ENCODE measurements at places on chromosomes 3 and 15.

DNA sequence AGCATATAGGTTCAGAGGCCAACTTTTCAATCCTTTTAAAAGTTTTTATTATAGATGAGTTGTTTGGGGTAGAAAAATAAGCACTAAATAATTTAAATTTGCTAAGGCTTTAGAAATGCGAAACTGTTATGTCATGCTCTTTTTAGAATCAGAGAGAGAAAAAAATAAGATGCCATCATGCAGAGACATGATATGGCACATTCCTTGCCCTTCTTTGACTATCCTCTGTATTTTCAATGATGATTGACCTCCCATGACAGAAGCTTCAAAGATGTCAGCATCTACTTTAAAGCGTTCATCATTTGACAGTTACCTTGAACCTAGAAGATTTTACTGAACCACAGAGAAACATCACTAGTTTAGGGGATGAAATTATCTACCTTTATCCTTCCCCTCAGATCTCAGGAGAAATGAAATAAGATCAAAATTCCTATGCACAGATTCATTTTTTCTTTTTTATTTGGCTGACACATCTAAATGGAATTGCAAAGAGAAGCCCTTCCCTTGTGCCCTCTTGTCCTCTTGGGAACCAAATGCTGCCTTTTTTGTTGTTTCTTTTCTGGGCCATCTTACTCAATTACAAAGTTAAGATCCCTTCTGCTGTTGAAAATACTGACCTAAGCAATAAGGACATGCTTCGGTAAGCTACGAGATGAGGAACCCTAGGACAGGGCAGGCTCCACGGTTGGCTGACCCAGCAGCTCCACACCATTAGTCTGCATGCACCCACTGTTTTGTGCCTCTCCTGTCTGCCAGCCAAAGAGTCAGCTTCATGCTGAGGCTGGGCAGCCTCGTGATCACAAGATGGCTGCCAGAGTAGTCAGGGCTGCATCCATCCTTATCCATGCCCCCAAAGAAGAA, 289.7 kb upstream of the TPM1 start:
- no peak for DNase-seq

GRCh38 chr3:122322095-122323075, 2.7 kb upstream of the CSTA start:
- DNase-seq: no peak

DNA sequence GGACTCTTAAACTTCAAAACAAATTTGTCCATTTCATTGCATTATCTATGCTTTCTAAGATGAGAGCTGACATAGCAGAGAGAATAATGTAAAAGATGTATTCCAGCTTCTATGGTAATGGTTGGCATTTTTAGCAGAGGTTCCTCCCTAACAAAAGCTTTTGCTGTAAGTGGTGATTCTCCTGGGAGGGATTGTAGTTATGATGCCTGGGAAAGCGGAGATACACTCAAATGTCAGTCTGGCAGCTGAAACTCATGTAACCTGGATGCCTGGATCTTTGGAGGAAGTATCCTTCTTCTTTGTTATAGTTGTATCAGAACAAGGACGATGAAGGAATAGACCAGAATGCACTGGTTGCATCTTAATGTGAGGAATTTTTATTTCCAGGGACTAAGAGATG, 7.5 kb downstream of the CHL1 start:
- DNase-seq: no peak

DNA sequence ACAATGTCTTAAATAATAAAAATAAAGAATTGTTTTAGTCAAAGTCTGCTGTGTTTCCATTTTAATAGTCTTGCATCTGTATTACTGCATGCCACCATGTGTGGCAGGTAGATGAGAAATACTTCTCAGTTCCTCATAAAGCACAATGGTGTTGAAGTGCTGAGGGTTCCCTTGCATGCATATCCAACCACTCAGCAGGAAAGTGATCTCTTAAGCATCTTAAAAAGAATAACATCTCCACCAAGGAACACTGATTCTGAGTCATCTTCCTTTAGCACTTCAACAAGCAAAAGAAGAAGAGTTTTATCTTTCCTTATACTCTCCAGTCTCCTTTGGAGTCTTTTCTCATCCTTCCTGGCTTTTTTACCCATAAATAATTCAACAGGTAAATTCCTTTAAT, 602.0 kb downstream of the TBL1XR1 start:
- DNase-seq: no peak

DNA sequence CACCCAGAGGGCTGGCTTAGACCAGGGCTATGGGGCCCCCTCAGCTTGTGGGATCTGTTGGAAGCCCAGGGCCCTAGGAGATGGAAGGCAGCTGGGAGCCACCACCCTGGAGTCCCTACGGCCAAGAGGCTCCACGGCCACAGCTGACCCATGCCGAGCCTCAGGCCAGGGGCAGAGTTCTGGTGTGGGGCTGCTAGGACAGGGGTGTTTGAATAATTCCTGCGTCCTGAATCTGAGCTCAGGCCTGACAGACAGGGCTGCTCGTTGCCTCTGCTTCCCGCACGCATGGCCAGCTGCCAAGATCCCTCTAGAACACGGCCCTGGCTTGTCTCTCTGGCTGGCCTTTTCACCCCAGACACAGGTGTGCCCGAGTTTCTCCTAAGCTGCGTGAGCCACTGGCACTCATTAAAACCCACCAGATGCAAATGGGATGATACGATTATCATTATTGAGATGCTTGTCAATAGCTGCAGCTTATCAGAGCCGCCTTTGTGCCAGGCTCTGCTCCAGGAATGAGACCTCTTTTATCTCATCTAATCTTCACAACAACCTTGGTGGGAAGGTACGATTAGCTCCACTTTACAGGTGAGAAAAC, 70.2 kb downstream of the EFCAB12 start:
- no peak for DNase-seq

- DNase-seq: no peak
Observed at GRCh38 chr3:141096981-141097380, 45.8 kb downstream of the SPSB4 start.

DNA sequence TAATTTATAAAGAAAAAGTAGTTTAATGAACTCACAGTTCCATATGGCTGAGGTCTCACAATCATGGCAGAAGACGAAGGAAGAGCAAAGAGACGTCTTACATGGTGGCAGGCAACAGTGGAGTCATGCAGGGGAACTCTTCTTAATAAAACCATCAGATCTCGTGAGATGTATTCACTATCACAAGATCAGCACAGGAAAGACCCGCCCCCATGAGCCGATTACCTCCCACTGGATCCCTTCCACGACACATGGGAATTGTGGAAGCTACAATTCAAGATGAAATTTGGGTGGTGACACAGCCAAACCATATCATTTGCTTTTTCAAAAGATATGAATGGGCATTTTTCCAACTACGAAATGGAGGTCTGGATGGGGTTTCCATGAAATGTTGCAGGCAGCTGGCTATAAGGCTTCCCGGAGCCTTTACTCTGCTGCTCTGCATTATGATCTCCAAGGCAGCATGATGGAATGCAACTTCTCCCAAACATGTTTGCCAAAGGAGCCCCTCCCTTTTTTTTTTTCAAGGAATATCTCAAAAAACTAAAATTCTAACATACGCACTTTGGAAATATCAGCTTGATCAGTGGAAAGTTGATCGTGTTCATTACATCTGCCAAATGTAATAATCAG, 189.7 kb downstream of the MEX3B start:
- no peak for DNase-seq

- no peak for DNase-seq
Observed at GRCh38 chr3:174548841-174549623, 310.1 kb upstream of the NAALADL2 start.

GRCh38 chr15:42163947-42164550, 7.6 kb upstream of the PLA2G4F start:
- no peak for DNase-seq

- DNase-seq: no peak
Observed at GRCh38 chr3:70607469-70607868, 295.0 kb upstream of the MDFIC2 start.

DNA sequence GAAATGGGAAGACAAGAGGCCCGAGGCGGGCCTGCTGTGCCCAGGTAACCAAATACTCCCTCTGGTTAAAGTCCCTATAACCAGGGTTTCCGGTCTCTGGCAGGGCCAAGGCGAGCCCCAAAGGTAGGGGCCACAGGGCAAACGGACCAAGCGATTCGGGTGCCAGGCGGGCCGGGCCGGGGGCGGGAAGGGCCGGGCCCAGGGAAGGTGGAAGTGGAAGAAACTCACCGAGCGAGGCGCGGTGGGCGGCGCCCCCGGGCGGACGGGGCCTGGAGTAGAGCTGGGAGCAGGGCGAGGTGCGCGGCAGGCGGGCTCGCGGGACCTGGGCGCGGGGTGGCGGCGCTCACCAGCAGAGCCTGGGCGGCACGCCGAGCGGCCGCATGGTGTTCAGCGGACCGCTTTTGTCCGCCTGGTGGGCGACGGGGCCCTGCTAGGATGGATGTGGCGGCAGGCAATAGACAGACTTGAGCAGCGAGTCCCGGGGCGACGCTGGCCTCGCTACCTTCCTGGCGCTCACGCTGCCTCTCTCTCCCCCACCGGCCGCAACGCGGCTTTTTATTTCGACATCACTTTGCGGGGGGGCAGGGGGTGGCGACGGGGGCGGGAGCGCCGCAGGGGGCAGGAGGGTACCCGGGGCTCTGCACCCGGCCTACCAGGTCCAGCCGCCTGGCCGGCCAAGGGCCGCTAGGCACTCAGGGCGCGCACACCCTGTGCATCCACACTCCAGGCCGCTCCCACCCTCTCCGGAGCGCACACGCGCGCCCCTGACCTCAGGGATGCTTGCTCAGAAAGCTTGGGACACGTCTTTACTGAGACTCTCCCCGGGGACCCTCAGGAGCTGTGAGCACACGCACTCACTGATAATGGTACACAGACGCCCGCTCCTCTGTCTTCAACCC, at the start of gene GATA2:
GATA2 (minus strand) TSS at position 531 of the 899 bp plus-strand sequence. CDS start 6,170 bp downstream, outside the sequence.
- DNase-seq: no peak

DNA sequence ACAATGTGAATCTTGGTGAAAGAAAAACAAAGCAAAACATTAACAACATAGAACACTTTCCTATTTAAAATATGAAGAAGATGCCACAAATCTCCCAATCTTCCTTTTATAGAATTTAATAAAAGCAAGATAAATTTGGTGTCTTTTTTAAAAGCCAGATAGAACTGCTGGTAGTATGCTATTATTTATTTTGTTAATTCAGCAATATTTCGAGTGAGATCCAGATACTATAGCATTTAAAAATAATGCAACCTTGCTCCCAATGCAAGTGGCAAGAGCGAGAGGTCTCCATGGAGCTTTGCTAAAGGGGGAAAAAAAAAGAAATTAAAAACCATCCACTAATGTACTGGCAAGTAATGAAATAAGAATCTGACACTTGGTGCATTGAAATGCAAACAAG, 121.8 kb downstream of the IL20RB start:
- DNase-seq: no peak

DNA sequence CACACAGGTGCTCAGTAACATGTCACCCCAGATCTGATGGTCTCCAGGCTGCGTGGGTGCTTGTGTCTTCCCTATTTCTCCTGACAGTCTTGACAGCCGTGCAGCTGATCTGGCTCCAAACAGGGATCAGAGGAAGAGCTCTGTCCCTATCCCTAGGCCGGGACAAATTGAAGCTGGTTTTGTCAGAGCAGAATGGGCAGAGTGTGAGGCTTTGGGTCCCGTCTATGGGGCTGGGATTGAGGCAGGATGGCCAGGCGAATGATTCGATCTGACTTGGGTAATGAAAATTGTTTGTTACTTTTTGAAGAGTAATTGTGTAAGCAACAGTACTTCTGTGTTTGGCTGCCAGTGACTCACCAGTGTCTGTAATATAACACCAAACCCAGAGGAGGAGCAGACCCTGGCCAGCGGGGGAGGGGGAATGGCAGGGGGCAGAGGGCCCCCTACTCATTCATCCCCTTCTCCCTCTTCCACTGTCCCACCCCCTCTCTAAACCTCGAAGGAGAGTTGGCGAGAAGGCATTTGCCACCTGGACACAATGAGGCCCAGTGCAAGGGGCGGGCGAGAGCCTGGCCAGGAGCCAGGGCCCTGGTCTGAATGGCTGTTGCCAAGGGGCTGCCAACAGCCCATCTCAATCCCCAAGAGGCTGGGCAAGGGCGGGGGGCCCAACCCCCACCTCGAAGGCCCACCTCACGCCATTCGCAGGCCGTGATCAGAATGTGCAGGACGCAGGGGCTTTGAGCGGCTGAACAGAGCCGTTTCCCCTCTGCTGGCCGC, 4.9 kb upstream of the MAGEF1 start:
- DNase-seq: peak; percentile 14

- DNase-seq: no peak
Observed at GRCh38 chr15:85955501-85956391, 123.9 kb upstream of the AGBL1 start.

DNA sequence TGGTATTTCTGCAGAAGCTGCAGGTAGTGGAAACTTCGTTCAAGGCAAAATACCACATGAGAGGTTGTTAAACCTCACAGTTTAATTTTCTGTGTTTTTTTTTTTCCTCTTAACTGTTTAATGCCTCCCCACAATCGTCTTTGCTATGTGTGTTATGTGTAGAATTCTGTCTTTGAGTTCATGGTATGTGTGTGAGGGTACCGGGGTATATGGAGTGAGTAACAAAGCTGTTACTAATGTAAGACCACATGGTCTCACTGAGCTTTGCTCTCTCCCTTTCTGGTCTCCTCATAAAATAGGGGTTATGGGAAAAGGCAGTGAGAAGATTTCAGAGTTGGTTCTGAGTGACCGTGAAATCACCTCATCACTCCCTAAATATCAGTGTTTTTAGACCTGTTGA, 143.6 kb downstream of the USP13 start:
- no peak for DNase-seq

DNA sequence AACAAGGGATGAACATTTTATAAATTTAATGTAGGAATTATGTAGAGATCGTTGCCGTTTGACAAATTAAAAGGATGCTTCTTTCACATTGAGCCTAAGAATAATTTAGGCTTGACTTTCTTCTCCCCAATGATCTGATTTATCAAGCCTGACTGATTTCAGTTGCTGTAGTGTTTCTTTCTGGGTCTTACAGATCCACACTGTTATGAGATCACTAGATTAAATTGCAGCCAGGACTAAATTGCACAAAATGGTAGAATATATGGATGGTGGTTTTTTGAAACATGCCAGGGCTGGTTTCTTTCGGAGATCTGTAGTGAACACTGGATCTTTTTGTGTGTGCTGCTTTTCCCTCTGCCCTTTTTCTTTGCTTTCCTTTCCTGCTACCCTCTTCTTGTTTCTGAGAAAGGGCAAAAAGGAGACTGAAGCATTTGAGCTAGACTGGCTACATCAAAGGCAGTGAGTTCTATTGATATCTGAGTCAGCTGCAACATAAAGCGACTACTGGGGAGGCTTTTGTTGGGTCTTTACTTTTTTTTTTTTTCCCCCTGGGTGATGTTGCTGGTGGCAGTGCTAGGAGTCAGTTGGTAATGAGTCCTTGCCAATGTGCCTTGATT, 83.0 kb downstream of the AKAP13 start:
- DNase-seq: no peak
